ENCODE measurements at places on chromosomes 7 and 10.

- no peak for DNase-seq
These were observed 184.9 kb upstream of the GNAI1 start for GRCh38 chr7:79949778-79950177.

DNA sequence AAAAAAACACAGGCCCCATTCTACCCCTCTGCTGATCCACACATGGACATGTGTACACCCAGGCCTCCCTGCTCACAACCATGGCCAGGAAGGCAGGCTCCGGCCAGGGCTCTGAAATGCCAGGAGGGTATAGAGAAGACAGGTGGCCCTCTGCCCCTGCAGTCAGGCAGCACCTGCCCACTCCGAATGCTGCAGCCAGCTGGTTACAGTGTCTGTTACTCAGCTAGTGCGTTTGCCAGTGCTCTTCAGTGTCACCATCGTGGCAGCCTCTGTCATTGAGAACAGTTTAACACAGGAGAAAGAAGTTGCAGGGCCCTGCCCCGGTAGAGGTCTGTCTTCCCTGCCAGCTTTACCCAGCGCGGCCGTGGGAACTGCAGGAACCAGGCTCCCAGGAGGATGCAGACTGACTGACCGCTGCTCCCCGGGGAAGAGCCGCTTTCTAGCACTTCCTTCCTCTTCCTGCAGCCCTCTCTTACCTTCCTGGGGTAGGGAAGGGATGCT, 128.8 kb upstream of the FAM20C start:
- no peak for DNase-seq

DNA sequence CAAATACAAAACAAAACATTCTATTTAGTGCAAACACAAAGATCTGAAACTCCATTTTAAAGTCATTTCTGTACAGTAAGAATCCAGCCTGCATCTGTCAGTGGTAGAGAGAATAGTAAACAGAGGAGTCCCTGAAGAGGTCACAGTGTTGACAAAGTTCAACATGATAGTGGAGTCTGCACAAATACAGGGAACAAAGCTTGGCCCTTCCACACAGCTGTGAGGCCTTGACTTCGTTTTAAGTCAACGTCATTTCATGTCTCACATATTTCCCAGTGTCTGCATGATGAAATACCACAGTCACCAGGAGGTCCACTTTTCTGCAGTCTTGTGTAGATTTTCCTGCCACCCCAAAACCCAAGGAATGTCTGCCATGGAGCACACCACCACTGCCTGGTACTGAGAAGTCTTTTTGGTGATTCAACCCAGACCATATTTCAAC, 33.0 kb downstream of the CYP26A1 start:
- peak; percentile 30 for DNase-seq

DNA sequence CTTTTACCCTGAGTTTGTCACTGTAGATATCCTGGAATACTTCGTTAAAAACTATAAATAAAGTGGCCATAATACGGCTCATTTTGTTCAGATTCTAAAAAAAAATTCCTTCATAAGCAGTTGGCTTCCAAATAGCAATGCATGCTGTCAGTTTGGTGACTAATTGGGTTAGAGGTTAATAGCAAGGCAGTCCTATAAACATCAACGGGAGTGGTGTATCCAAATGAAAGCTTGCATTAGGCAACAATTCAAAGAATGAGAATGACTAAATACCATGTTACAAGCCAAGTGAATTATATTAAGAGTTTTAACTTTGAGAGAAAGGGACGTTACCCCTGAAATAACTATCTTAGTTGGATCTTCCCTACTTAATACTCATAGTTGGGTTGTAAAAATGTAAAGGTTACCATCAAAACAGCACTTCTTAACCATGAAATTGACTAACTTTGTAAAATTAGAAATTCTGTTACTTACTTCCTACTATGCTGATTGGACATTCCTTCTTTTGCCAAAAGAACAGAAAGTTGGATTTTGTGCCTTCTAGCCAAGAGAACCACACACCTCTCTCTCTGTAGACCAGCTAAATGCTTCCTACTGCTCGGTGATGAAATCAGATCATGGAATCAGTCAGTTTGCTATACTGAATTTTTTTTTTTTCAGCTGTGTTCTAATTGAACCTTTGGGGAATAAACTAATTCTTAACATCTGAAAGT, 98.0 kb downstream of the KAT6B start:
- peak; percentile 79 for DNase-seq

GRCh38 chr10:30422151-30422695, 11.8 kb upstream of the MAP3K8 start:
- no peak for DNase-seq

DNA sequence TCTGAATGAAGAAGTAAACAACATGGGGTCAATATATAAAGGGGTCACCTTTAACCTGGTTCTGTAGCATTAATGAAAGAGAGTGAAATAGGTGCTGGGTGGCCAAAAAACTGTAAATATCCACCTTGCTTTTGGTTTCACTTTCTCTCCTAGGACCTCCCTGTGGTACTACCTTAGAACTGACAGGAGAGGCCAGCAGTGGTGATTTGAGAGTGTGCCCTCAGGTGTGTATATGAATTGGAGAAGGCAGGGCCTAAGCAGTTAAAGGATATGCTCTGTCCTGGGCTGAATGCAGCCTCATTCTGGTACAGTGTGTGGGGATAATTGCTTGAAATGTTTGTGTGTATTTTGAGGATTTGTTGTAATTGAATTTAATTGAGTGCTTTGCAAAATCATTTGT, 62.0 kb downstream of the BBS9 start:
- DNase-seq = no peak

GRCh38 chr10:93221521-93221920, 147.8 kb downstream of the CYP26A1 start:
- no peak for DNase-seq

DNA sequence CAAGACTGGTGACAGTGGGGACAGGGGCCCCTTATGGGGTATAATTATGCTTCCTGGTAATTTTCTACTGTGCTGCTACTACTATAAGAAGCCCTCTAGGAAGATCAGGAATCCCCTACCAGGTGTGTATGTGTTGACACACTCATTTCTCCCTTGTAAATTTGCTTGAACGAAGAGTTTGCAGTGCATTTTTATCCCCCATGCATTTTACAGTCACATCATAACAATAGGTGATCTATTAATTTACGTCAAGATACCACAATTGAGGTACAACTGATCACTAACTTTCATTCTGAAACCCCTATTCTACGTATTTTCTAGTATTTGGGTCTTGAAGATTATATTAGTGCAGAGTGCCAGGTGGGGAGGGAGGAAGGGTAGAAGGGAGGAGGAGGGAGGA, 252.2 kb downstream of the NSUN6 start:
- no peak for DNase-seq

GRCh38 chr10:80191589-80192270, 13.6 kb downstream of the ANXA11 start:
- DNase-seq = no peak

DNA sequence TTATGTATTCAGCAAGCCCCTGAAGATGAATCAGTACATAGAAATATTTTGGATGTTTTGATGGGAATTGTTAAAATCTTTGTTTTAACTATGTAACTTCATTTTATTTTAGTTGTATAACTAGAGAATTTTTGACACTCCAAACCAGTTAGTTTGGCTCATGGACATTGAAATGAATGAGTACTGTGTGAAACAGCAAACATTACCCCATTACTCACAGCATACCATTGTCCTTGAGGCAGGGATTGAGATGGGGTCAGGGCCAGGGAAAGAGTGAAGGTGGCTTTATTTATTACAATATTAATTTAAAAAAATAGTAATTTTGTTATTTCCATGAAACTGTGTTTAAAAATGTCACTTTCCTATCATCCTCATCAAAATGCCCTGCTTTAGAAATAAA, 4.8 kb upstream of the BMPER start:
- peak; percentile 41 for DNase-seq

DNA sequence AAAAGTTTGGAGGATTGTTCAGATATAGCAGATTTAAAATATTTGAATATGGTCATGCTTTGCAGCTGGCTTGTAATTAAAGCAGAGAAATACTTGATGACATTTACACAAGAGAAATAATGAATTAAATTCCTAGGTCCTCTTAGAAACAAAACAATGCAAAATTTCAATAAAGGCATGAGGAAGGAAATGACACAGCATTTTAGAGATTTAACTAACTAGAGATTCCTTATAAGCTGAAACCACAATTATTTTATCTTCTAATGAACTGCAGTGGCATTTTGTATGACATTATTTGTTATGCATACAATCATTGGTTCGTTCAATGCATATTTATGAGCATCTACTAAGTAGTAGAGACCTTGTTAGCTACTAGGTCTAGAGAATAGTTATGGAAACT, 490.9 kb downstream of the ZWINT start:
- no peak for DNase-seq

- no peak for DNase-seq
These were observed 94.6 kb upstream of the ANLN start for GRCh38 chr7:36295090-36295489.

DNA sequence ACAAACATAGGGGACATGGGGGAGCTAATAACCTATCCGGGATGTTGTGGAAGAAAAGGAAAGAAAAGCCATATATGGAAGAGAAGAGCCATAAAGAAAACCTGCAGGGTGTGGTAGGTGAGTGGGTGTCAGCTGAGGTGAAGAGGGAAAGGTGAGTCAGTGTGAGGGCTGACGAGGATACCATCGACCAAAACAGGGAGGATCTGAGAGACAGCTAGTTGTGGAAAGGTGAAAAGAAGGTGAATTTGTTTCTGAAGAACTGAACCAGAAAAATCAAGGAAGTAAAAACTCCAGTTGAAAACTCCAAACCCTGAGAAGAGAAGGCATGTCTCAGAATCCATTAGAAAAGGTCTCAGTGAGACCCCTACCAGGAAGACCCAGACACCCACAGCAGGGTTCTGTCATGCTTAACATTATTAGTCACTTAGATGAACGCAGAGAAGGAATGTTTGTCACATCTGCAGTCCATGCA, 4.1 kb downstream of the BLNK start:
- no peak for DNase-seq

Measured in AG20443 (cell line).